ENCODE measurements at places on chromosomes 6 and 20.

DNA sequence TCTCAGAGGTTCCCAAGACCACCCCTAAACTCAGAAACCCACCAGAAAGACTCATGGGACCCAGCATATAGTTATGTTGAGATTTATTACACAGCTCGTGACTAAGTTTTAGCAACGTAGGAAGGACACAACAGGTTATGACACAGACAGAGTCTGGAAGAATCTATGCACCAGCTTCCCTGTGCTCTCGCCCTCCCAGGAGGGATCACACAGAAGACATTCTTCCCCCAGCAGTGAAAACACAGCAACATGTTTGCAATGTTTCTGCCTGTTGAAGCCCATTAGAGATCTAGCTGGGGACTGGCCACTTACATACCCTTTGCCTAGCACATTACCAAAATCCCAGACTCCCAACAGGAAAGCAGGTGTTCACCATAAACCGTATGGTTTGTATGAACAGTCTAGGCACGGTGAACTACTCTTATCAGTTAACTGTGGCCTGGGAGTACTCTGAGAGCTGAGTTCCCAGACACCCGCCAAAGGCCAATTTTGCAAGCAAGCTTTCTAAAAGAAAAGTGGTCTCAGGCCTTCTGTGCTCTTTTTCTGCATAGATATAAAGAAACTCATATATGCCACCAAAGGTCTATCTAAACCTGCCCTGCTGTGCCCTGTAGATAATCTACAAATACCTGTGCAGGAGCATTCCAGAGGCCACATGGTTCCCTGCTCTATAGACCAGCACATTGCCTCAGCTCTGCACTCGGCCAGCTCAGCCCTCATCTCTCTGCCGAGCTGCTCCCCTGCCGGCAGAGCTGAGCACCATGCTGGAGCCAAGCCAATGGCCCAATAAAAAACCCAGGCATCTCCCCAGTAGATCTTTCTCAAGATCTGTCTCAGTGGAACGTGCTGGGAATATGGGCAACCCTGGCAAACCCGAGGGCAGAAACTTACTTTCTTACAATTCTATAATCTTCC is 69.6 kb upstream of the SMIM28 start:
- peak; percentile 26 for DNase-seq

DNA sequence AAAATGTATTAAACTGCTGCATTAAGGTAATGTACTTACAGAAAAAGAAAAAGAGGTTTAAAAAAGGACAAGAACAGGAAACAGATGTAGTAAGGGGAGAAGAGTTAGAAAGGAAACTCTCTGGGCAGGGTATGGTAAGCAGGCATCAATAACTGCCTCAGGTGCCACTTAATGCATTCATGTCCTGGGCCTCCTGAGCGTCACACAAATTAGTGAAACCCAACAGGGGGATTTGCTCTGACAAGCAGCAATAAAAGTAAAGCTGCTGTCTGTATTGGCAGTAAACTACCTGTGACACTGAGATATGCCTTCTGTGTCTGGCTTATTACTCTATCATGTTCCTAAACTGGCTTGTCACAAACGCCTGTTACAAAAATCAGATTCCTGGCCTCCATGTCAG is 1.5 kb upstream of the EFHC1 start:
- no peak for DNase-seq

DNA sequence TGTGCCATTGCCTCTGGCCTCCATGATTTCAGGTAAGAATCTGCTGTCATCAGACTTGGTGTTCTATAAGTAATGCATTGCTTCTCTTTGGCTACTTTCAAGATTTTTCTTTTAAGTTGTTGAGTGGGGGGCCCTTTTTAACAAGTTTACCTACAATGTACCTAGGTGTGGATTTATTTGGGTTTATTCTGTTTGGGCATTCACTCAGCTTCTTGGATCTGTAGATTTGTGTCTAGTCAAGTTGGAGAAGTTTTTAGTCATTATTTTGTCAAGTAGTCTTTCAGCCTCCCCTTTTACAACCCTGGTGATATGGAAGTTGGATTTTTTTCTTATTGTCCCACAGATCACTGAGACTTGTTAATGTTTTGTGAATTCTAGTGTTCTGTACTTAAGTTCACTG is 14.1 kb downstream of the ENPP5 start:
- DNase-seq = no peak

GRCh38 chr20:38005903-38006302 is 27.4 kb downstream of the TTI1 start:
- no peak for DNase-seq

GRCh38 chr20:574297-574942 is 30.8 kb upstream of the CSNK2A1 start:
- no peak for DNase-seq

DNA sequence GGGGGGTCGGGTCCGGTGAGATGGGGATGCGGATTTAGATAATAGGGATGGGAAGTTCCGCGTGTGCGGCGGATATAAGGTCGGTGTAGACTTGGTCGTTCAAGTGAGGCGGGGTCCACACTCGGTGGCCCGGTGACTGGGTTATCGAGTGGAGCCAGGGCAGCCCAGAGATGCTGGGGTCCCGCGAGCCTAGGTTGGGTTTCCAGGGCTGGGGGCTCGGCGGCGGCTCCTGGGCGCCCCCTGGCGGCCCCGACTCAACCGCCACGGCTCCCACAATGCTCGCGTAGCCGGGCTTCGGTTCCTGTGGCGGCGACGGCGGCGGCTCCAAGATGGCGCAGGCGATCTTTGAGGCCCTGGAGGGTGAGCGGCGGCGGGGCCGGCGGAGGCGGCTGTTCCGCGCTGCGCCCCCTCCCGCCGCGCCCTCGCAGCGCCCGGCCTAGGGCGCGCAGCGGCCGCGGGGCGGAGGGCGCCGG is at the start of gene ZNF341:
Gene ZNF341 (plus strand): TSS at position 304 of the 473 bp plus-strand sequence. CDS start 26 bp downstream, at position 330.
- DNase-seq = peak; percentile 87

- no peak for DNase-seq
Measured at GRCh38 chr20:46307999-46308257, 370 bp downstream of the CDH22 start.

DNA sequence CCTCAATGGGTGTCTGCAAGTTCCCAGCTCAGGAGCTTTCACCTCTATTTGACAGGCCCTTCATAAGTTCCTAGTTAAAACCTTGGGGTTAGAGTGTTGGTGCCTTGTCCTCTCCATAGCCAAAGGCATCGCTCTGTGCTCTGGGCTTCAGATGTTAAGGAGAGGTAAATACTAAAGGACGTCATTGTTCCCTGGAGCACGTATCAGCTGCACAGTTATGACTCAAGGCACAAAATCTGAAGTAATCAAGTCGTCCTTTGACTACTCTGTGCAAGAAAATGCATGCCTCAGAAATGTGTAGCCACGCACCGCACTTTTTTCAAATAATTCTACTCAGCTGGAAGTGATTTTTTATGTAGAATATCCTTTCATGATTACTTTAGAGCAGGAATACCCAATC is 240.8 kb upstream of the QKI start:
- DNase-seq = no peak

- DNase-seq = no peak
Measured at GRCh38 chr6:131982740-131983259, 31.6 kb upstream of the CCN2 start.

GRCh38 chr6:127146932-127147331 is 28.5 kb downstream of the RSPO3 start:
- no peak for DNase-seq

GRCh38 chr6:14721103-14721758 is 524.6 kb upstream of the JARID2 start:
- DNase-seq = peak; percentile 6

GRCh38 chr6:138250513-138251247 is 32.4 kb upstream of the PBOV1 start:
- no peak for DNase-seq

DNA sequence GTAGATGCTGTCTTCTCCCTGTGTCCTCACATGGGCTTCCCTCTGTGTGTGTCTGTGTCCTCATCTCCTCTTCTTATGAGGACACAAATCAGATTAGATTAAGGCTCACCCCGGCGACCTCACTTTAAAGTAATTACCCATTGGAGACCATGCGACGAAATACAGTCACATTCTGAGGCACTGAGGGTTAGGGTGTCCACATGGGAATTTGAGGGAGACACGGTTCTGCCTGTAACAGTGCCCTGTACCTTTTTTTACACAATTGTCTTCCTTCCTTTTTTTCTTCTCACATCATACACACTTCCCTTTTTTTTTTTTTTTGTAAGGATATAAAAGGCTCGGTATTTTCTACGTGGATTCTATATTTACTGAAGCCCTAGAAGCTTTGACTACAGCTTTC is 48.9 kb downstream of the DEK start:
- no peak for DNase-seq

GRCh38 chr6:41122918-41123317 is 31.2 kb downstream of the TREML1 start:
- DNase-seq = no peak

- no peak for DNase-seq
Measured at GRCh38 chr6:21181866-21182265, 411.7 kb upstream of the SOX4 start.

DNA sequence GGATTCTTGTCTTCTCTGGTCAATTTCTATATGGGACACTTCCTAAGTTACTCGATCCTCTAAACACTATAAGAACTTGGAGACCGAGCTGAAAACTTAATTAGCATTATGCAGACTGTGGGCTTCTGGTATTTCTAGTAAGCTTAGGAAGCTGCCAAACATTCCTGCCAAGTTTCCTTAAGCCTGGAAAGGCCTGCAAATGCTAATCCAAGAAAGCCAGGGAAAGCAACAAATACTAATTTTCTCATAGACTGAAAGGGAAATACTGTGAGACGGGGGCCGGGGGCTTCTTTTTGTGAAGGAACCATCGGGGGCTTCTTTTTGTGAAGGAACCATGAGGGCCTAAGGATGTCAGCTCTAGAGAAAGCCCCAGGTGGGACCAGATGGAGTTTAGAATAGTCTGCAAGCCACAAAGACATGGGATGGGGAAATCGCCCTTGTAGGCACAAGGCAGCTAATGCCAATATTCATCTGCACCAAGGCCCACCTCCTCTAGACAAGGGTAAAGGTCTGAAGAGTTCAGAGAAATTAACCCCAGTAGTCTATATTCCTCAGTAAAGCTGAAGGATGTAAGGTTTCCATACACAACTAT is 332.4 kb upstream of the PRDM1 start:
- no peak for DNase-seq

GRCh38 chr6:10441004-10441654 is 26.3 kb upstream of the TFAP2A start:
- DNase-seq = no peak

- DNase-seq = no peak
Measured at GRCh38 chr6:105986998-105987397, 99.1 kb upstream of the PRDM1 start.

DNA sequence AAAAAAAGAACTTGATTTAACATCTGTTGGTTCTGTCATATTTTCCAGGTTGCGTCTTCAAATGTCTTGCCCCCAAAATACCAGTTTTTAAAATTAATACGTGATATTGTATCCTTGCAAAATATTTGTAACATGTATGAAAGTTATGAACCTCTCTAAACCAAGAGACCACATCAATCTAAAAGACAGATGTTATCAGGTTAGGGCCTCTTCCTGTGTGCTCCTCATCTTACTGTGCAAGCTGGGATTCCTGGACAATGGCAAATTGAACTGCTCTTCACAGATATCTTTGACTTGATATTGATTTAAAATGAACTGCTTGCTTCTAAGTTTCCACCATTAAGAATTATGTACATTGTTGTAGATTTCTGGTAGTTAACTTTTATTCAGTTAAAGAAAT is 9.6 kb downstream of the TMEM239 start:
- DNase-seq = no peak

- peak; percentile 51 for DNase-seq
Measured at GRCh38 chr20:50794181-50794845, 548 bp upstream of the BCAS4 start.

- no peak for DNase-seq
Measured at GRCh38 chr20:48191200-48191599, 405.9 kb upstream of the SULF2 start.

- peak; percentile 39 for DNase-seq
Measured at GRCh38 chr6:11416936-11417576, 120.5 kb upstream of the TMEM170B start.

- no peak for DNase-seq
Measured at GRCh38 chr20:63811491-63811875, 19.6 kb downstream of the ZBTB46 start.

- no peak for DNase-seq
Measured at GRCh38 chr6:149905911-149906371, 8.0 kb upstream of the RAET1E start.

DNA sequence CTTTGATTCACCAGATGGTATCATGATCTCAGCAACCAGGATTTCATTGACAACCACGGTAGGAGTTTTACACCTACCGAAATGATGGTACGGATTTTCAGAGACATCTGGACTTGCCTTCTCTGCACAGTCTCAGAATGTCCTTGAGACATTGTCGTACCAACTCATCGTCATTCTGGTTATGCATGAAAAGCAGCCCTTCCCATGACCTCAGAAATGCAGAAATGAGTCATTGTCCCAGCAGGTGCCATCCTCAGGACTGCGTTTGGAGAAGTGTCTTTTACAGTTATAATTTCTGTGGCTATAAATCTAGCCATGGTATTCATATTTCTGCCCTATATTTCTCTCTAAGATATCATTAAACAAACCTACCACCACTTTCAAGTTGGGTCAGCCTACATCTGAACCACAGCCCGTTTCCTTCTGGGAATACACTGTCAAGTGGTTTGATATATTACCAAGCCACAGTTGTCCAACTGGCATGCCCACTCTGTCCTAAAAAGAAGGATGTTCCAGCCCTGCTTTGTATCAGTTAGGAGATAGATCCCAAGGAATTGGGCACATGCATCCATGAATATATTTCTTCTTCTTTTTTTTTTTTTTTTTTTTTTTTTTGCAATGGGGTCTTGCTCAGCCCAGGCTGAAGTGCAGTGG is 7.5 kb upstream of the BFSP1 start:
- no peak for DNase-seq

DNA sequence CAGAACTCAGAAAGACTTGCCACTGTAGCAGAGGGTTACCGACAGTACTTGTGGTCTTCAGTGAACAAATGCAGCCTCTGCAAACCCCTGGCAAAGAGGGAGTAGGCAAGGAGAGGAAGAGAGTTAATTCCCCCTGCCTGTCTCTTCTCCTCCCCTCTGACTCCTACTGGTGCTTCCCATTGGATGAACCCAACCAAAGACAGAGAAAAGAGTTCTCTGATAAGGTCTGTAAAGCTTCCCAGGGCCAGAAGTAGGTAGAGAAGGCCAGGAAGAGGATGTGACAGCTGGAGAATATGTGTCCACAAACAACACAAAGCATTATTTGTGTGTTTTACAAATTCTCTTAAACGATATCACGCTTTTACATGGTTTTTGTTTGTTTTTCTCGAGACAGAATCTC is 72.8 kb upstream of the SHLD1 start:
- no peak for DNase-seq

DNA sequence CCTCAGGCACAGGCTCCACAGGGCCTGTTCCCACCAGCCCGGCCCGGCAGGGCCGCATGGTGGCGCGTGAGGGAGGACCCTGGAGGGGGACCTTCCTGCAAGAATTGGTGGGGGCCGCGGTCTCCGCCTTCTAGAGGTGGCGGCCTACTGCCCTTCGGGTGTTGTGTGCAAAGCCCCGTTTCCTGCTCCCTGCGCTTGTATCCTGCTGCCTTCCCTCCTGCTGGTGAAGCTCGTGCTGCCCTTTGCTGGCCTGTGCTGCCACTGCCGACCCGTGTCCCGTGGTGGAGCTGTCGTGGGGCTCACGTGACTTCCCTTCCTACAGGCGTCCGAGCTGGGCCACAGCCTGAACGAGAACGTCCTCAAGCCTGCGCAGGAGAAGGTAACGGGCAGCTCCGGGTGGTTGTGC is 8.4 kb upstream of the COL20A1 start:
- DNase-seq = no peak

All from HuH-7 (cell line).